ENCODE measurements at places on chromosomes 16 and 17.

- DNase-seq = no peak
Measured at GRCh38 chr17:69300222-69300621, 26.7 kb downstream of the ABCA5 start.

- DNase-seq = no peak
Measured at GRCh38 chr17:62876063-62876462, 67.9 kb upstream of the MARCHF10 start.

- no peak for DNase-seq
Measured at GRCh38 chr17:7634384-7634783, 4.4 kb downstream of the SHBG start.

DNA sequence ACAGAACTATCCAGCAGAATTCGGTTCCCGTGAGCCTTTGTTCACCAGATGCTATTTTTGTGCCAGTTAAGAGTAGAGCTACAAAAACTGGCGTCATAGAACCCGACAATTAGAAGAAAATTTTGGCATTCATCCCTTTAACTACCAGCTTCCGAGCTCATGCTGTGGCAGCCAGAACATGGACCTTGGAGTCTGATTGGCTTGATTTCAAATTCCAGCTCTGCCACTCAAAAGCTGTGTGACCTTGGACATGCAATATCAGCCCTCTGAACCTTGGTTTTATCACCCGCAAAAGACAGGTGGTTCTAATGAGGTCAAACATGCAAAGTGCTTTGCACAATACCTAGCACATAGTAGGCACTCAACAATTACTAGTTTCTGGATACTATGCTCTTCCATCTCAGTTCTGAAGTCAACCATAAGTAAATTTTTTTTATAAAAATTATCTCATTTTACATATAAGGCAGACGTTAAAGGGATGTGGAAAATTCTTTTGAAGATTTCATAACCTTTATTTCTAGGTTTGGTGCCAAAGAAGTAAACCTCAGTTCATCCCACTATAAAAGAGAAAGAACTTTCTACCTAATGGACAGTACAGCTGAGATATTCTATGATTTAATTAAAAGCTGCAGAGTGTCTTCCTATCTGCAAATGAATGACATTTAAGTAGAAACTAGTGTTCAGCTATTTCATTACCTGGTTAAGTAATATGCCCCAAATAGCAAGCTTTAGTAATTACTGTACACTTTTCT lies 331.5 kb downstream of the HAPSTR1 start:
- no peak for DNase-seq

DNA sequence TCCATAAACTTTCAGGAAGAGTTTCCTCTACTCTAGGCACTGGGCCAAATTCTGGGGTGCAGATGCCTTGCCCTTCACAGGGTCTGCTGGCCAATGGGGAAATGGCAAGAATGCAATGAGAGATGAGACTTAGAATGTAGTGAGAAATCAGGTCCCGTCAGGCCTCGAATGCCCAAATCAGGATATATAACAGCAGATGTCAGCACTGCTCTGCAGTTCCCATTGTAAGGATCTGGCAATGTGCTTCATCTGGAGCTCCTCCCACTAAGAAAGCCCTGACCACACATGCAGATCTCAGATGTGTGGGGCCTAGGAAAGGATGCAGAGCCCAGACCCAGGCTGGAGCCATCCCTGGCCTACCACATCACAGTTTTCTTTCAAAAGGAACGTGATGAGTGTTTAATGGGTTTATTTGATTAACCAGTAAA lies 13.9 kb upstream of the LPCAT2 start:
- DNase-seq = no peak

DNA sequence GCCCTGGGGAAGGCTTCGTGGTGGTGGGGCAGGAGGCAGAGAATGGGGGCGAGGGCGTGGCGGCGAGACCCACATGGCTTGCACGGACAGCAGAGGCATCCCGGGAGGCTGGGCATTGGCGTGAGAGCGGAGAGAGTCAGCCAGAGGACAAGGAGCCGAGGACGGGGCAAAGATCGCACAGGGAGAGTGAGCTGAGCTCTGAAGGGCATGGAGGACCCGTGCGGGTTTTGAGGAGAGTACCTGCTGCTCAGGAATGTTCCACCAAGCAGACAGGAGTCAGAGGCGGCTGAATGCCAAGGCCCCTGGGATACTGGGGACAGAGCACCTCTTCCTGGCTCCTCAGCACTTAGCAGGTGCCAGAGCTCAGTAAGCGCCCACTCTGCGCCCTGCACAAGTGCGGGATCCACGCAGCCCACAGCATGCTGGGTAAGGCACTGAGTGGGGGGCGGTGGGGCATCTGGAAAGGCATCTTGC lies 47.8 kb downstream of the ARHGAP27 start:
- no peak for DNase-seq

- no peak for DNase-seq
Measured at GRCh38 chr16:66569131-66569530, 2.9 kb downstream of the CMTM1 start.

DNA sequence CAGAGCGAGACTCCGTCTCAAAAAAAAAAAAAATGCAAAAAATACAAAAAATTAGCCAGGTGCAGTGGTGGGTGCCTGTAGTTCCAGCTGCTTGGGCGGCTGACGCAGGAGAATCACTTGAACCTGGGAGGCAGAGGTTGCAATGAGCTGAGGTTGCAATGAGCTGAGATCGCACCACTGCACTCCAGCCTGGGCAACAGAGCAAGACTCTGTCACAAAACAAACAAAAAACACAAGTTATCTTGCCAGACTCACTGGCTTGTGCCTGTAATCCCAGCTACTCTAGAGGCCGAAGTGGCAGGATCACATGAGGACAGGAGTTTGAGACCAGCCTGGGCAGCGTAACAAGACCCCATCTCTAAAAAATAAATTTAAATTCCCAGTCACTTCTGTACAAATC lies 3.4 kb upstream of the ST3GAL2 start:
- DNase-seq = no peak

DNA sequence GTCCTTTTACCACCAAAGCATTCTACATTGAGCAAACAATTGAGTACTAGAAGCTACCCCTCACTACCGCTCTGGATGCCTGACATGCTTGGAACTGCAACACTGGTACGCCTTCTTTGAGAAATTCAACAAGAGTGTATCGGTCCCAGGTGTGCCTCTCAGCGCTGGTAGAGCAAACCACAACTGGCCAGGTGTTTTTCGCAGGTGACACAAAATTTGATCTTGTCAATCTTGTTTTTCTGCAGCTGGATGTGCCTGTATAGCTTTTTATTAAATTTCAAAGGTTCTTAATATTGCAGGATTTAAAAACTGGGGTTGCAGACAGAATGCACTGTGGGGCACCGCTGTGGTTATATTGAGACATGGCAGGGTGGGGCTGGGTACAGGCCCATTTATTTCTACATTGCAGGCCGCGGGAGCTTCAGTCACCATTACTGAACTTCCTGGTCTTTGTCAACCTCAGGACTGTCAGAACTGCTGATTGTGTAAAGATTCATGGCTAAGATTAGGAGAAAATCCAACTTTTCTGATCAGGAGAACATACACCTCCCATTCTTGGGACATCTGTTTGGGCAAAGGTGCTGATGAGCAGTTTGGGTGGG lies 4.5 kb upstream of the SNX20 start:
- DNase-seq = no peak

DNA sequence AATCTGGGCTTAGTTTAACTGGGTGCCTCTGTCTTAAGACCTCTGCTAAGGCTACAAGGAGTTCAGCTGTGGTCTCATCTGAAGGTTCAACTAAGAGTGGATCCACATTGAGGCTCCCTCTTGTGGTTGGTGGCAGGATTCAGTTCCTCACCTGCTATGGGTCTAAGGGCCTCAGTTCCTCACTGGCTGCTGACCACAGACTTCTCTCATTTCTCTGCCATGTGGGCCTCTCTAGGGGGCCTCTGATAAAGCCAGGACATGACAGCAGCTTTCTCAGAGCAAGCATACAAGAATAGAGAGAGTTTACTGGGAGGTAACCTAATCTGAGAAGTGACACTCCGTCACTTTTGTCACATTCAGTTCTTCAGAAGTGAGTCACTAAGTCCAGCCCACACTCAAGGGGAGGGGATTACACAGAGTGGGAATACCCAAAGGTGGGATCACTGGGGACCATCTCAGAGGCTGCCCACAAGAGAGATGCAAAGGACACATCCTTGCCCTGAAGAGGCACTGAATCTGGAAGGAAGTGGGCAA lies 19.2 kb upstream of the ABAT start:
- peak; percentile 46 for DNase-seq

DNA sequence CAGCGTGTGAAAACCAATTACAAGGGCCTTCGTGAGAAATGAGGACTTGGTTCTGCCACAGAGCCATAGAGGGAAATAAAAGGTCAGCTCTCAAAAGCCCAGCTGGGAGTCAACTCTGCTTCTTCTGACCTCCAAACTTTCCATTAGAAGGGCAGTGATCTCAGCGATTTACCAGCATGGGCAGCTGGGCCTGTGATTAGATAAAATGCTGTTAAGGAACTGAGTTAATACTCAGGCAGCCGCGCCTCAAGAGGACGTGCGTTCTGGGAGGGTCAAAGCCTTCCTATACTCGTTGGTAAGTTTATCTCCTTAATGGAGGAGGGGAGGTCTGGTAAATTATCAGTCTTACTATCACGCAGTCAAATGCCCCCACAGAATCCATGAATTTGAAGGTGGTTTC lies 480.2 kb upstream of the ERCC4 start:
- no peak for DNase-seq

- no peak for DNase-seq
Measured at GRCh38 chr17:55567240-55568214, 56.3 kb upstream of the SMIM36 start.

DNA sequence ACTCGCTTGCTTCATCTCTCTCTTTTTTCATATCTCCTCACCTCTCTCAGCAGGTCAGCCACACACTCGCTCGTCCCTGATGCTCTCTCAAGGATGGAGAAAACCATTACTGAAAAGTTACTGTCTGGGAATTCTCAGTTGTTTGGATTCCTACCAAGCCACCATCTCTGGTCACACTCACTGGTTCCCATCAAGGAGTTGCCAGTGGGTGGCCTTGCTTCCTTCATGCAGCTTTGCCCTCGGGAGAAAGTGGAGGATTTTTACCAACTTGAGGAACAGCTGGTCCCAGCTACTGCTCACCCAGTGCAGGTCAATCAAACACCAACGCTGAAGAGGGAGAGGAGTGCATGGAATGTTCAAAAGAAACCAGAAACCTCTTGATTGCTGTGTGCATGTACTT lies 25.3 kb downstream of the MEOX1 start:
- DNase-seq = no peak

DNA sequence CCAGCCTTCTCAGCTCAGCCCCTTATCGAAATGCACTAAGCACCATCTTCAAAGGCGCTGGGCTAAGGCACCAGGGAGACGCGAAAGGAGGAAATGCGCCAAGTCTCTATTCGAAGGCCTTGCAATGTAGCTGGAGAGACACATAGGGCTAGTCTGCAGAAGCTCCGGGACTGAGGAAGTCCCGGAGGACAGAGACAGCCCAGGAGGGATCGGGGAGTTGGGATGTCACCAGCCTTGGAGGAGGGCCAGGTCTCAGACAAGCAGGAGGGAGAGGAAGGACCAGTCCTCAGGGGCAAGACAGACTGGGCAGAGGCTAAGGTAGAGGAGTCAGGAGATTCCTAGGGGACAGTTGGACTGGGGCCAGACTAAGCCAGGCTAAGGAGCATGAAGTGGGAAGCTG lies 8.5 kb downstream of the C17orf100 start:
- no peak for DNase-seq

DNA sequence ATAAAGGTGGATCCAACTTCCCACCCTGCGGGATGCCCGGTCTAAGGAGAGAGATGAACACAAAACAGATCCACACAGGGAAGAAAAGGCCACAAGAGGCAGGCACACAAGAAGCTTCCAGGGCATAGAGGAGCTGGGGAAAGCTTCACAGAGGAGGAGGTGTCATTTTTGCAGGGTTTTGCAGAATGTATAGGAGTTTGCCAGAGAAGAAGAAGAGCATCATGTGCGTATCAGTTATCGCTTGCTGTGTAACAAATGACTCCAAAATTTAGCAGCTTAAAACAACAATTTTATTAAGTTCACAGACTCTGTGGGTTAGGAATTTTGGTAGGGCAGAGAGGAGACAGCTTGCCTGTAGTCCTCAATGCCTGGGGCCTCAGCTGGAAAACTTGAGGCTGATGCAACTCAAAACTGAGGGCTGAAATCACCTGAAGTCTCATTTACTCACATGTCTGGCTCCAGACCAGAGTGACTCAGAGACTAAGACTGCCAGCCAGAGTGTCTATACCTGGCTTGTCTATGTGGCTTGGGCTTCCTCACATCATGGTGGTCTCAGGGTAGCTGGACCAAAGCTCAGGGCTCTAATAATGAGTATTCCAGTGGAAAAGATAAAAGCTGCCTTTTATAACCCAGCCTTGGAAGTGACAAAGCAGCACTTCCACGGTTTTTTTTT lies 33.9 kb upstream of the ZNF423 start:
- no peak for DNase-seq

- no peak for DNase-seq
Measured at GRCh38 chr17:51740531-51740930, 418.0 kb downstream of the CA10 start.

DNA sequence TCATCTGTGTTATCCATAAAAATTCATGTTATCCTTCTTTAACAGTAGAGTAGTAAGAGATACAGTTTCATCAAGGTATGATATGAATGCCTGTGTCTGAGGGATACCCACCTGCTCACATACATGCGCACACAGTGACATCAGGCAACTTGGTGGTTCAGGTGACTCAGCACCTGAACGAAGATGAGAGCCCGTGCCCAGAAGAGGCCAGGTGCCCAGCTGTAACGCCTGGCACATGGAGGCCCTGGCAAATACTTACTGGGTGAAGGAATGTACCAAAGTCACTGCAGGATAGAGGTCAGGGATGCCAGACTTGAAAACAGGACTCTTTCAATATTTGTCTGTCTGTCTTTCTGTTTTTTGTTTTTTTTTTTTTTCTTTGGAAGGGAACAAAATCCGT lies 72.6 kb upstream of the LGALS9 start:
- DNase-seq = no peak

DNA sequence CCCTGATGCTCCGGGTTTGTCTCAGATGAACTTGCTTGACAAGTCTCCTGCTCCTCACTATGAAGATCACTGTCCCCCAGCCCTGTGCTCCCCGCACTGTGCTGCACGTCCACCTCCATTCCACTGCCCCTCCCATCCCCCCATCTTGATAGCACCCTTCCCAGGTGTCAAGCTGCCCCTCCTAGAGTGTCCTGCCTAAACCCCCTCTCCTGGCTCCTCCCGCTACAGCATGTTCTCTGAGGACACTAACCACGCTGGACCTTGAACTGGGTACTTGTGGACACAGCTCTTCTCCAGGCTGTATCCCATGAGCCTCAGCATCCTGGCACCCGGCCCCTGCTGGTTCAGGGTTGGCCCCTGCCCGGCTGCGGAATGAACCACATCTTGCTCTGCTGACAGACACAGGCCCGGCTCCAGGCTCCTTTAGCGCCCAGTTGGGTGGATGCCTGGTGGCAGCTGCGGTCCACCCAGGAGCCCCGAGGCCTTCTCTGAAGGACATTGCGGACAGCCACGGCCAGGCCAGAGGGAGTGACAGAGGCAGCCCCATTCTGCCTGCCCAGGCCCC lies 18.5 kb downstream of the DEXI start:
- no peak for DNase-seq

GRCh38 chr17:45334231-45334630 lies 17.4 kb upstream of the MAP3K14 start:
- no peak for DNase-seq

- DNase-seq = no peak
Measured at GRCh38 chr17:9177212-9177611, 155.9 kb downstream of the NTN1 start.

Data from activated CD4-positive, alpha-beta T cell treated with anti-CD3 and anti-CD28 coated beads, Interleukin-2, amount 50 U/mL, for 16 hours (primary cell).